ENCODE measurements at places on chromosomes 5 and 9.

DNA sequence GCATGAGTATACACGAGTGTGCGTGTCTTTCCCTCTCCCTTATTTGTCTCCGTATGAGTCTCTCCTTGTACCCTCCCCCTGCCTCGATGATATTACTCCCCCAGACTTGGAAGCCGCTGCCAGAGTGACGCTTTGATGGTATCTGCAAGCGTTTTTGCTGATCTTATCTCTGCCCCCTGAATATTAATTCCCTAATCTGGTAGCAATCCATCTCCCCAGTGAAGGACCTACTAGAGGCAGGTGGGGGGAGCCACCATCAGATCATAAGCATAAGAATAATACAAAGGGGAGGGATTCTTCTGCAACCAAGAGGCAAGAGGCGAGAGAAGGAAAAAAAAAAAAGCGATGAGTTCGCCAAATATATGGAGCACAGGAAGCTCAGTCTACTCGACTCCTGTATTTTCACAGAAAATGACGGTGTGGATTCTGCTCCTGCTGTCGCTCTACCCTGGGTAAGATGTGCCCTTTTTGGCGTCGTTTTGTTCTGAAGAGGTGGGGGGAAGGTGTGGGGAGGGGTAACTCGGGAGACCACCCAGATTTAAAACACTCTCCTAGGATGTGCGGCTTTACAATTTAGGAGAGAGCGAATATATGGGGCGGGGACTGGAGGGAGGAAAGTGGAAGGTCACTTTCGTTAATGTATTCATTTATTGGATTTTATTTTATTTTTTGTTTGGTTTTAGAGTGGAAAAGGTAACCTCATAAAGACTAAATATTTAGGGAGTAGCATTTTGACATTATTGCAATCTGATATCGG is at the start of gene GABRG2:
GABRG2 (plus strand) TSS at position 119 of the 757 bp plus-strand sequence; CDS start at position 346, 227 bp downstream.
- no peak for DNase-seq

- DNase-seq: no peak
Observed at GRCh38 chr5:41747301-41747700, 122.9 kb downstream of the OXCT1 start.

DNA sequence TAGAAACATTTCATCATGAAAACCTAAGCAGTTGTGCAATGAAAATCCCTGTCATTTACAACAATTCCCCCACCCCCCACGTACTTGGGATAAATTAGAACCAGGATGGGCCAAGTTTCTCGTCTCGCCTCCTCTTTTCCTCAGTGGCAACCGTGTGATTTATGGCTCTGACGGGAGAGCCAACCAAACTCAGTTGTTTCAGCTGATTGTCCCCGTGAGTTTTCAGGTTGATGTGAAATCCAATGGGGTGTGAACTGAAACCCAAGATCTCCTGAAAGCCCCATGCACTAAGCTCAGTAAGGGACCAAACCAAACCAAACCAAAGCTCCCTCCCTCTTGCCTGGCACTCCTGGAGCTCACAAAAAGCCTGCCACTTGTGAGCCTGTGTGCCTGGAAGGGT is 138.7 kb upstream of the SLC24A2 start:
- no peak for DNase-seq

DNA sequence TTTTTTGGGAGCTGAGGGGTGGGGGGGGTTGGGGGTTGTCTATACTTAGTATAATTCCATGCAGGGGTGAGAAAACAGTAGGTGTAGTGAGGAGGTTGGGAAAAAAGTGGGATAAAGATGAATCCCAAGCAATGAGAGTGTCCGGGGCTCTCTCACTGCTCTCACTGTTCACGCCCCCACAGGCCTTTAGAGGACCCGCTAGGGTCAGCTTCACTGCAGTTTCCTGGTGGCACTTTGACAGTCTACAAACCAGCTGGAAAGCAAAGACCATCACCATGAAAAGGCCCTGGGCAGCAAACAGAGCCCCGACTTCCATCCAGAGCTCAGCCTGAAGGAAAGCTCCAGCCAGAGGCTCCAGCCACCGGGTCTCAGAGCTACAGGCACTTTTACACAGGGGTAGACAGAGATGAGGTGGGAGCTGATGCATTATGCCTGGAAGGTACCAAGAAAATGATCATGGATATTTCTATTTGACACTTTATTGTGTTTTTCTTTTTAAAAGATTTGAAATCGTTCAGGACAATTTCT is 355.1 kb downstream of the ADAMTS6 start:
- no peak for DNase-seq

- DNase-seq: no peak
Observed at GRCh38 chr9:19122490-19123042, 4.7 kb downstream of the PLIN2 start.

DNA sequence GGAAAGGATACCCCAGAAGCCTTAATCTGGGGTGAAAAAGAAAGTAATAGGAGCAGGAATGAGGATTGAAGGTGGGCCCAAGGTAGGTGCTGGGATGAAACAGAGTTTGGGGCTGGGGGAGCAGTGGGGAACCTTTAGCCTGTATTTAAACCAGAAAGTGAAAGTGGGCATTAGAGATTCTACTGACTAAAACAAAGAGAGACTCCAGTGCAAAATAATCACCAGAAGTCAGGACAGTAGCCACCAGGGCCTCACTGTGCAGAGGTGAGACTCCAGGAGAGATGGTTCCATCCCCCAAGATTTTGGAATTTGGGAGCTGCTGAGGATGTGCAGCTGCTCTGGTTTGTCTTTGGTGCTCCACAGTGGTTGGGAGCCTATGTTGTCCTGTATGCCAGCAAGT is 13.1 kb downstream of the DNAJB5 start:
- no peak for DNase-seq

GRCh38 chr5:132199116-132199680 is 28.5 kb downstream of the P4HA2 start:
- DNase-seq: no peak

DNA sequence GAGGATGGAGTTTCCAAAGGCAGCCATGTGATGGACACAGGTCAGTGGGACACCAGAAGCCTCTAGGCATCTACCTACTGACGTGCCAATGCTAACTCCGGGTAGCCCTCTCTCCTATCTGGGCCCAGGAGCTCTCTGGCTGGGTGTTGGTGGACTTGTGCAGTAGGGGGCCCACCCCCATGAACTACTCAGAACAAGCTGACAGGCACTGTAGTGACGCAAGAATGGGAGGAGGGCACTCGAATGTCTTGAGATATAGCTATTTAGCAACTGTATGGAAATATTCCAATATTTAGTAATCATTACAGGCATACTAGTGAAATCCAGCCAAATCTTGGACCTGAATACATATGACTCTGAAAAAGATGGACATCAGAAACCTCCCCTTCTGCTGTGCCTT is 5.7 kb upstream of the DOCK2 start:
- DNase-seq: no peak

DNA sequence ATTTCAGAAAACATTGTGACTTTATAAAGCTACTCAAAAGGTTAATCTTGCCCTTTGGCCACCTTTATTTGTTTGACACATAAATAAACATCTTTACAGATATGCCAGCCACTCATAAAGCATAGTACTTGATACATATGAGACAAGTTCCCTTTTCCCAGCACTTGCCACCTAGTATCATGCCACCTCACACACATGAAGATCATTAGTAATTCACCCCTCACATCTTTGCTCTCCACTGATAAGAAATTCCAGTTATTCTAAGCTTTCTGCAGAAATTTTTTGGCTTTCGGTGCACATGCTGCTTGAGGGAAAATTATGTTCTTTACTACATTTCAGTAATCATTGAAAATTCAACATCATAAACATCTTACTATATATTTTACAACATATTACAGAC is 59.1 kb downstream of the DEPDC1B start:
- no peak for DNase-seq

DNA sequence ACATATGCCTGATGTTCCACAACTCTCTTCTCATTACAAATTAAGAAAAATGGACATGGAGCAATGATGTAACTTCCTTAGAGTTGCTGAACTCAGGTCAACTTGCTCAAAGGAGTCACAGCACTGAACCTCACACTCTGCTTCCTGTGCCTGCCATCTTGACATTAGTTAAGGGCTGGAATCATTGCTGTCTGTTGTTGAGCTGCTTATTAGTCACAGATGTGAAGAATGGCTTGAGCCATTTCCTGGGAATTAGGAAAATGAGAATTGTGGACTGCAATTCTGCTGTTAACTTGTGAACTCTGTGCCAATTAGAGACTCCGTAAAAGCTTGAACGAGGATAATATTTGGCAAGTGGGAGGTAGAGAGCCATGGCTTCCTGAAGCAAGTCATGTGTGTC is 212.0 kb downstream of the ADAMTS12 start:
- DNase-seq: no peak

DNA sequence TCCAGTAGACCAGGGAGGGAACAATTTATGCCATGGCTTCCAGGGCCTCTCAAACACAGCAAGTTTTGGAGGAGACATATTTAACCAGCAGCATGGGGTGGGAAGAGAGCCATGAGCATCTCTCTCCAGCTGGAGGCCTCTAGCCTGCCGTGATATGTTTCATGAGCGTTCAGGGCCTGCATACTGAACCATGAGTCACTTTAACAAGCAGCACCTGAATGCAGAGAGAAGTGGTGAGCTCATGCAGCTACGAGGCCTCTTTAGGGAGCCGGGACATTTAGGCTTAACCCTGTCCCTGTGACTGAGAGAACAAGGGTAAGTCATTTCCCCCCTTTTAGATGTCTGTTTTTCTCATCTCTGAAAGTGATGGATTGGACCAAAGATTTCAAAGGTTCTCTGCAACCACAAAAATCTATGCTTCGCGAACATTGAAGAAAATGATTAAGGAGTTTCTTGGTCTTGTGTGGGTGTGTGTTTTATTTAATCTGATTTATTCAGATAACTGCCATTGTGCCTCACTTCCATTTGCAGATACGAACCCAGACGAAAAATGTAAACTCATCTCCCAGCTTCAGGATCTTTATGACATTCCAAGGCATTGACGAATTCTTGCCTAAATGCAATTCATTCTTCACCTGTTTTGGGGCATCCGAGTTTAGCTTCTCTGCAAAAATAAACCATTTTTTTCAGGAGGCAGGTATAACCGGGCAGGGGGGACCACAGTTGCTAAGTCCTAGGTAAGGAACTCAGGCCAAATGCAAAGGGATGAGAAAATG is 157.0 kb downstream of the GABBR2 start:
- no peak for DNase-seq

- DNase-seq: no peak
Observed at GRCh38 chr9:118059484-118060278, 355.5 kb downstream of the TLR4 start.

GRCh38 chr5:169875731-169876130 is 104.6 kb downstream of the INSYN2B start:
- no peak for DNase-seq

GRCh38 chr5:38582293-38582974 is 26.0 kb upstream of the LIFR start:
- DNase-seq: no peak

- no peak for DNase-seq
Observed at GRCh38 chr9:5481322-5482040, 28.9 kb upstream of the PDCD1LG2 start.

Measured in SIG-M5 (cell line).